Activated CD8-positive, alpha-beta memory T cell treated with anti-CD3 and anti-CD28 coated beads, Interleukin-2, amount 50 U/mL, for 48 hours (primary cell): ENCODE measurements at places on chromosomes 1 and 21.

- peak; percentile 85 for DNase-seq
These were observed 1.1 kb upstream of the UBE2Q1 start for GRCh38 chr1:154559466-154560044.

GRCh38 chr1:216606047-216606637, 117.1 kb downstream of the ESRRG start:
- DNase-seq = no peak

- no peak for DNase-seq
These were observed 1.9 kb upstream of the ID3 start for GRCh38 chr1:23561076-23561812.

GRCh38 chr1:160658814-160659193, 12.0 kb upstream of the SLAMF1 start:
- no peak for DNase-seq

- no peak for DNase-seq
These were observed 5.8 kb downstream of the OR6P1 start for GRCh38 chr1:158564608-158565007.
